Nasal cavity respiratory epithelium epithelial cell of viscerocranial mucosa (primary cell): ENCODE measurements at places on chromosomes 1 and 21. TPM values are rescaled to one million over a fixed set of nuclear protein-coding genes. Genes with fewer than 3 reads are reported as not detected.

The FCAMR gene
- under 0.01 TPM in 1 of 2 replicates, not detected in the other for total RNA-seq

The ACTL8 gene
- not detected in 2 replicates for total RNA-seq

The ITLN2 gene
- 0.21 TPM in 1 of 2 replicates, not detected in the other for total RNA-seq

The EDN2 gene
- total RNA-seq: 2.1 and 4.4 TPM in 2 replicates

The PTPN22 gene
- under 0.01 and 0.57 TPM in 2 replicates for total RNA-seq
